ENCODE measurements at places on chromosomes 2 and 18. TPM values are rescaled to one million over a fixed set of nuclear protein-coding genes. Genes with fewer than 3 reads are reported as not detected.

Gene TMEM127
- 68.2 TPM for total RNA-seq

Gene MGAT5
- 92.3 TPM for total RNA-seq

Gene GAREM2
- 1.4 TPM for total RNA-seq

Gene NFATC1
- total RNA-seq: 18.5 TPM

Gene HDLBP
- 393 TPM for total RNA-seq

Gene DYNC2LI1
- total RNA-seq: 6.7 TPM

Gene SS18
- total RNA-seq: 27.2 TPM

Gene MLPH
- total RNA-seq: 79.0 TPM

Gene NT5DC4
- total RNA-seq: not detected

Gene G6PC2
- total RNA-seq: not detected

Gene REG3A
- not detected for total RNA-seq

Gene EIPR1
- total RNA-seq: 10.2 TPM

Gene CD8B2
- not detected for total RNA-seq

- DNase-seq: no peak
Observed at GRCh38 chr2:158716921-158717320, 78.2 kb upstream of the DAPL1 start.

GRCh38 chr2:198711484-198711883, 746.3 kb downstream of the SATB2 start:
- no peak for DNase-seq

DNA sequence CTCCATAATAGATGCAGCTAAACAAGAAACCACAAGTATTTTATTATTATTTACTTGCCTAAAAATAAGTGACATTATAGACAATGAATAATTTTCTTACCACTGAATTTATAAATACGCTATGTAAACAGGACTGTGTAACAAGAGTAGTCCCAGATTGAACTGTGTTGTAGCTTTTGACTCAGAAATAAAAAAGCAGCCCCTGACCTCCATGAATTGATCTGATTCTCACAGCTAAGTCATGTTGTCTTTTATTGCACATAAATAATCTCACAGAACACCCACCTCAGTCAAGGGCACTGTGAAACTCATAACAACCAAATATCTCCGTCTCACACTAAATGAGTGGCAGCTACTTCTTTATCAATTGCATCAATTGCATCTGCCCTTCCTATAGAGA, 171.6 kb downstream of the TMX3 start:
- no peak for DNase-seq

- no peak for DNase-seq
Observed at GRCh38 chr2:120456867-120457266, 110.9 kb downstream of the INHBB start.

DNA sequence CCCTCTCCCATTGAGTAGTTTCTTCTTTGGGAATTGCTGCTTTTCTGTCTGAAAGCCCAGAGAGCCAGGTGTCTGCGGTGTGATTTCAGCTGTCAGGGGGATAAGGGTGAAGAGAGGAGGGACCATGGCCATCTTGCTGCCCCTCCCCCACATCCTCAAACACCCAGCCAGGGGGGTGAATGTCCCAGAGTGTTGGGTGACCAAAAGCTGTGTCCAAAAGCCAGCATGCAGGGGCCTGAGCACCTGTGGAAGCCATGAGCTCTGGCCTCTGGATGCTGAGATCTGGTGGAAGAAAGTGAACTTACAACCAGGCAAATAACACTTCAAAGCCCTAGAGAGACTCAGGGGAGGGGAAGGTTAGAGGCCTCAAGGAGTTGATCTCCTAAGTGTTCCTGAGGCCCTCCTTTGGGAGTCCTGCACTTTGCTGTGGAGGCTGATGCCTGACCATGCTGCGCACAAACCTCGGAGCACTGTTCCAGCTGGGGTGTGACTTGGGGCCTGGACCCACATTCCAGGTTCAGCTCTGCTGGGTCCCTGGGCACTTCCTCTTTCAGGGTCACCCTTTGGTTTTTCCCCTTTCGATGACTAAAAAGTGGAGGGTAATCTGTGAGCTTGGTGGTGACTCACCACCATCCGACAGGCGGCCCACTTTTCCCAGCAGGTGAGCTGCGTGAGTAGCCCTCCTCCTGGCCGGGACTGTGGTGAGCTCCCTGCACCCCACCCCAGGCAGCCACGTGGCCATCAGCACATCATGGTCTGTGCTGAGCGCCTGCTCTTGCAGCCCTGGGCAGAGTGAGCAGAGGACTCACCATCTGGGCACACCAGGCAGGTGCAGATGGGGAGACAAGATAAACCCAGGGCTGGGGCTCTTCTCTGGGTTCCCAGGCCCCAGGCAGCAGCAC, 66.8 kb upstream of the FOSL2 start:
- DNase-seq: no peak

DNA sequence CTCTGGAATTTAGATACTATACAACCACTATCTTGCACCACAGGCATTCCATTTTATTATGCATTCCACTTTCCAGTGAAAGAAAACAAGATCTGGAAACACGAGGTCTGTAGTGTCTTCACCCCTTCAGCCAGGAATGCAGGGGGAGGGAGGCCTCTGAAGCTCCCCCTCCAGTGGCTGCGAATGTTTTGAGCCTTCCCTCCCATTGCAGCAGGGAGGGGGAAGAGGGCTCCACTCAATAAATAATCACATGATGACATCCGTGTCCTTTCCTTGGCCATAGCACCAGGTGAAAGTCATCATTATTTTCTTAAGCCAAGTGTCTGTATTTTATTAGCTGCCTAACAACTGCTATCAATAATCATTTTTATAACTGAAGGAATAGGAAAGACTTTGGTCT, 38.6 kb downstream of the ALPK2 start:
- DNase-seq: no peak

GRCh38 chr2:66982766-66983165, 414.4 kb upstream of the ETAA1 start:
- DNase-seq: no peak

DNA sequence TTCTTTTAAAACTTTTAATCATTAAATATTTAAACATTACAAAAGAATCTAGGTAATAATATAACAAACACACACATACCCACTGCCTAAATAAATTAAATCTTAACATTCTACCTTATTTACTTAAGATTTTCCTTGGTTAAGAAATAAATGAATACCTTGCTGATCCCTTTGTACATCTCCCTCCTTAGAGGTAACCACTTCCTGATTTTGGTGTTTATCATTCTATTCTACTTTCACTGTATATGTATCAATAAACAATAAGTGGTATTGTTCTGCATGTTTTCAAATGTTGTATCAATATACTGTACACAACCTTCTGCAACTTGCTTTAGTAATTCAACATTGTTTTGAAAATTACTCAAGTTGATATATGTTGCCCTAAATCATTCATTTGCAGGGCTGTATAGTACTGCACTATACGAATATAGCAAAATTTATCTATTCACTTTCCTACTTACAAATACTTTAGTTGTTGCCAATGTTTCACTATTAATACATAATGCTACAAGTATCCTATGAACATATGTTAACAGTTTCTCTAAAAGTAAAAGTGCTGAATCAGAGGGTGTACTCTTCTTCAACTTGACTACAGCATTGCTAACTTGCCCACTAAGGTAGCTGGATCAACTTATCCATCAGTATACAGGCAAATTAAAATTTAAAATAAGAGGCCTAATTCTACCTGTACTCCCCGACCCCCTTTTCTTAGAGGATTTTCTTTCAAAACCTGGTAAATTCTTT, 65.8 kb downstream of the MEMO1 start:
- no peak for DNase-seq

DNA sequence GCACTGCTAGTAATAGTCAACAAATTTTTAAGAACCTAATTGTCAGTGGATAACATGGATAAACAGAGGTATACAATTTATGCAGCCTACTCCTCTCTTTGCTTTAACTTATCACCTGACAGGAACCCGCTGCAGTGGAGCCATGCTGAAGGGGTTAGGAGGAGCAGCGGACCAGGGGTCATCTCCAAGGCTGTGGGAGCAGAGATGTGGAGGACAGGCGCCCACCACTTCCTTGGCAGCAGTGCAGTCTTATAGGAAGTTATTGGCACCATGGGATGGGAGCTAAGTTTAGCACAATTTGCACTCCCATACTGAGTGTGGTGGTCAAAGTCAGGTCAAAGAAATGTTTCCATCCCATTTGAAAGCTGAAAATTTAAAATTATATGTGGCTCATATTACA, 35.6 kb downstream of the HDLBP start:
- DNase-seq: no peak

DNA sequence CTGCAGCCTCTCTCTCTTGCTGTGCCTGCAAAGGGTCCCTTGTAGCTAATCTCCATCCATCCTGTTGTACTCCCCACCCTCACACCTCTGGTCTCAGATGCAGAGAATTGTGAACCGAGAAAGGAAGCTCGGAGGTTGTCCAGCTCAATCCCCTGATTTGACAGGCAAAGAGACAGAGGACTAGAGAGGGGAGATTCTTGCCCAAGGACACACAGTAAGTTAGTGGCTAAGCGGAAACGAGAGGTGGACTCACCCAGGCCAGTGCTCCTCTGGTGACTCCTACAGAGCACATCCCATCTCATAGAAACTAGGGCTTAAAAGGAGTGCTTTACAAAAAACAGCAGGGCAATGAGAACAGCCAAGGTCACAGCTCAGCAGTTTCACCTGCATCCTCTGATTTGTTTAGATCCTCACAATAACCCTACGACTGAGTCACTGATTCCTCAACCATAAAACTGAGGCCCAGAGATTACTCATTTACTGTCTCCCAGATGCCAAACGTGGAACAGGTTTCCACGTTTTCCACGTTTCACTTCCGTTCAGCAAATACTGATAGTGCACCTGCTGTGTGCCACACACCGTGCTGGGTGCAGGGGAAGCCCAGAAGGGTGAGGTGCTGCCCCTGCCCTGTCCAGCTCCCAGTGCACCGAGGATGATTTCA, 22.1 kb downstream of the EHD3 start:
- DNase-seq: no peak

DNA sequence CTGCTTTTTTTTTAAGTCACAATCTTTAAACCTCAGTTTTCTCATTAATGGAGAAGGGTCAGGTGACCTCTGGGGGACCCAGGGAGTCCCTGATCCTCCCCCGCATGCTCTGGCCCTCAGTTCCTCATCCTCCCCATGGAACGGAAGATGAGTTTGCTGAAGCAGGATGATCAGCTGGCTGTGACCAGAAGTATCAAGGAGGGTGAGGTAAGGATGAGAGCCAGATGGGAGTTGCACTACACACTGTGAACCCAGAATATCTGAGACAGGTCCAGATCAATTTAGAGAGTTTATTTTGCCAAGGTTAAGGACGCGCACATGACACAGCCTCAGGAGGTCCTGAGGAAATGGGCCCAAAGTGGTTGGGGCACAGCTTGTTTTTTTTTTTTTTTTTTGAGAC, 3.8 kb downstream of the CATIP start:
- no peak for DNase-seq

DNA sequence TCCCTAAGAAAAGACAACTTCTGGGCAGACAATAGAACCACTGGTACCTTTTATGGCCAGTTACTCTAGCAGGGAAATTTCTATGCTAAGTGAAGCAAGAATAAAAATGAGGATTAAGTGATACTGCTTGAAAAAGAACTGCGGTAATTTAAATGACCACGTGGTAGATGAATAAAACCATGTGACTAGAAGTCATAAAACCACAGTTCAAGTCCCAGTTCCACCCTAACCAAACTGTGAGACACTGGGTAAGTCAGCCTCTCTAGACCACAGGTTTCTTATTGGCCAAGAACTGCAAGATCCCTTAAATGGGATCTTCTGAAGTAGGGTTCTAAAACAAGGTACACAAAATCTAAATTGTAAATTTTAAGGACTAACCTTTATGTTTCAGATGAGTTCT, 12.7 kb downstream of the TMEM237 start:
- no peak for DNase-seq

- no peak for DNase-seq
Observed at GRCh38 chr2:152863826-152864225, 145.4 kb downstream of the ARL6IP6 start.

DNA sequence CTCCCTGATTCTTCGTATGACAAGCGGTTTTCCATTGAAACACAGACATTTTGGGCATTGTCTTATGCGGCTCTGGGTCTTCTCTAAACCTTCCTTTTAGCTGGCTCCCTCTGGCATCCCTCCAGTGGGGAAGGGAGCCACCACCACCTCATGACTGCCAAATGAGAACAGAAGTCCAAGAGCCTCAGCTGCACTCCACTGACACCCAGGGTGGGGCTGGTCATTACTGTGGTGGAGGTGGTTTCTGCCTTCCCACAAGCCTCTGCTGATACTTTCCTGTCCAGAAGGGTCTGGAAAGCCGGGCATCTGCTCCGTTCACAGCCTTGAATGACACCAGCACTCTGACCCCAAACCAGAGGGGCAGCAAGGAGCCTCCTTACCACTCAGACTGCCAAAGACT, 213.5 kb downstream of the ZNF516 start:
- DNase-seq: no peak

GRCh38 chr18:79300413-79300812, 95.3 kb upstream of the NFATC1 start:
- DNase-seq: no peak

GRCh38 chr2:238920601-238921001, 72.7 kb downstream of the TWIST2 start:
- peak; percentile 43 for DNase-seq

DNA sequence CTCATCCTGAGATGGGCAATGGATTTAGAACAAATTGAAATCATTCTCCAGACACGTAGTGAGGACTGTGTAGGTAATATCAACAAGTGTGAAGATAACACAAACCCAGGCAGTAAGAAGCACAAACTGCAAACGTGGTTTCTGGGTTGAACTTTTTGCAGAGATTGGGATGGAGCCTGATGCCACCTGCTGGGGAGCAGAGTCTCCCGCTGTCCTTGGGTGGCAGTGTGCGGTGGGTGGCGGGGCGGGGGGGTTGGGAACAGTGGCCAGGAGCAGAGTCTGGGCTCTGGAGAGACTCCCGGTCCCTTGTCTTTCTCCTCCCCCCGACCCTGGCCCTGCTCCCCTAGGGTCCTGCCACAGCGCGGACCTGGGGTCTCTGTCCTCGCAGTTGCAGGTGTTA, 19.5 kb downstream of the TRAF3IP1 start:
- DNase-seq: no peak

DNA sequence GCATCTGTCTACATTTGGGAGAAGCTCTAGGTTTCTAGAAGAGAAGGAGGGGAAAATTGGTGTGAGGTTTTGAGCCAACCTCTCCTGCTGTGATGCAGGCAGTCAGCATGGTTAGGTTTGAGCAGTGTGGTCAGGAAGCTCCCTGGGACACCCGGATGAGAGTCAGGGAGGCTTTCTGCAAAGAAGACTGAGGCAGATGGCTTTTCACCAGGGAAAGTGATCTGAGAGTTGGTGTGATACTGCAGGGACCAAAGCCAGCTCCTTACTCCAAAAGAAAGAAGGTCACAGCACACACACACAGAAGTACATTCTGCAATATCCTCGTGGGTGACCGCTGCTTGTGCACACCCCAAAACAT, 75.8 kb upstream of the BCL11A start:
- DNase-seq: no peak

- peak; percentile 75 for DNase-seq
Observed at GRCh38 chr2:118970396-118971135, 28.6 kb downstream of the MARCO start.

- peak; percentile 68 for DNase-seq
Observed at GRCh38 chr2:104658904-104659591, 194.9 kb upstream of the POU3F3 start.

Measured in Right ventricle myocardium inferior (tissue), 1 donor.